Natural killer cell treated with Interleukin-12 subunit alpha and Interleukin-12 subunit beta and Interleukin-15 and Interleukin-18, amount 100 ng/mL, for 72 hours (primary cell): ENCODE measurements at places on chromosomes 3 and 15. TPM values are rescaled to one million over a fixed set of nuclear protein-coding genes. Genes with fewer than 3 reads are reported as not detected.

GRCh38 chr3:60046210-60046609 is 996.4 kb upstream of the CFAP20DC start:
- H3K4me1 ChIP-seq, result peaks cover 23% of the 10 kb centered on the region
- no peak overlapping the region for H3K4me3 ChIP-seq
- no peak for DNase-seq
- H3K27me3 ChIP-seq, result no peaks in the 10 kb centered on the region
- H3K36me3 ChIP-seq, result peaks cover 5% of the 10 kb centered on the region

- no peak for DNase-seq
- no peaks in the 10 kb centered on the region for H3K36me3 ChIP-seq
- no peak overlapping the region for H3K27ac ChIP-seq
- H3K4me1 ChIP-seq, result peaks cover 4% of the 10 kb centered on the region
Measured at GRCh38 chr3:10370429-10370828, 49.5 kb upstream of the SEC13 start.

DNA sequence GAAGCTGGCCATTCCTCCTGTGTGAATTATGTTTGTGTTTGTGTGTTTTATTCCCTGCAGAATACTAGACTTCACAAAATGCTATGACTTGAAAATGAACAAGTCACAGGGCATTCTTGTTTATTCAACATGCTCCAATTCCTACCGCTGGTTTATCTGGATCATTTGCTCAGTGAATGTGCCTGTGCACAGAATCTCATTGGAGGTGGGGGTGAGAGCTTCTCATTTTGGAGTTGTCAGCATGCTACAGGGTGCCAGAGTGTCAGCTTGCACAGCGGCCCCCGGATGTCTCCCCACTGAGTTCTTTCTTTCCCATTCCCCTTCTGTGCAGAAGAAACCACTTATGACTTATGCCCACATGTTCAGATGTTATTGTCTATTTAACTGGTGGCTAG is 428.7 kb downstream of the ROBO2 start:
- no peak for DNase-seq
- no peaks in the 10 kb centered on the region for H3K4me1 ChIP-seq
- no peak overlapping the region for H3K4me3 ChIP-seq
- H3K27ac ChIP-seq, result no peak overlapping the region
- peaks cover 6% of the 10 kb centered on the region for H3K36me3 ChIP-seq

- H3K4me1 ChIP-seq, result no peaks in the 10 kb centered on the region
- no peak for DNase-seq
- H3K36me3 ChIP-seq, result no peaks in the 10 kb centered on the region
- no peaks in the 10 kb centered on the region for H3K27me3 ChIP-seq
- no peak overlapping the region for H3K27ac ChIP-seq
- no peak overlapping the region for H3K4me3 ChIP-seq
Measured at GRCh38 chr3:197015790-197016736, 13.6 kb downstream of the MELTF start.

- no peak for DNase-seq
- H3K36me3 ChIP-seq, result no peaks in the 10 kb centered on the region
- H3K4me3 ChIP-seq, result no peak overlapping the region
- no peaks in the 10 kb centered on the region for H3K27me3 ChIP-seq
Measured at GRCh38 chr15:66743204-66743603, 41.2 kb downstream of the SMAD6 start.

Gene RHCG
- total RNA-seq, result not detected

- H3K27me3 ChIP-seq, result no peaks in the 10 kb centered on the region
- no peak overlapping the region for H3K27ac ChIP-seq
- peaks cover 4% of the 10 kb centered on the region for H3K36me3 ChIP-seq
Measured at GRCh38 chr3:129699199-129699598, 92.7 kb upstream of the PLXND1 start.
